SK-N-SH (cell line): ENCODE measurements at places on chromosomes 4 and X.
A peak's percentile ranks its signal among the peaks of the same experiment; 100 is the strongest.

DNA sequence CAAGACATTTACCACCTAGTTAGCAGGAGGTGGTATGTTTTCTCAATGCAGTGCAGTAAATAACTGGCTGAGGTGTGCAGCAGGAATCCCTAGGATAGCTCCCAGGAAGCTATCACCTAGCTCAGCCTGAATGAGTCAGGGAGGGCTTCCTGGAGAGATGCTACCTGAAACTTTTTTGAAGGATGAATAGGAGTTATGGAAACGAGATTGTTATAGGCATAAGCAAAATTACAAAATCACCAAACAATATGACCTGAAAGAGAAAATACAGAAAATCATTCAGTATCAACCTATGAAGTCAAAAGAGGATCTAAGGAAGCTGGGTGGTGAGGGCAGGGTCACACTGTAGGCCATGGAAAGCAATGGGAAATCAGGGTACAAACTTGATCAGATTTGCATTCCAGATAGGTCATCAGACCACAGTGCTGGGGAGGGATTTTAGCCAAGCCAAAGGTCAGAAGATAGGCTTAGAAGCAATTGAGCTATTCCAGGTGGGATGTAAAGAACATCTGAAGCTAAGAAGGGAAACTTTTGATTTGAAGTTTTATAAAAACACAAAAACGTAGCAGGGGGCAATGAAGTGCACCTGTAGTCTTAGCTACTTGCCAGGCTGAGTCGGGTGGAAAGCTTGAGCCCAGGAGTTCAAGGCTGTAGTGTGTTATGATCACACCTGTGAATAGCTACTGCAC lies 11.3 kb downstream of the AREG start:
- DNase-seq = no peak

DNA sequence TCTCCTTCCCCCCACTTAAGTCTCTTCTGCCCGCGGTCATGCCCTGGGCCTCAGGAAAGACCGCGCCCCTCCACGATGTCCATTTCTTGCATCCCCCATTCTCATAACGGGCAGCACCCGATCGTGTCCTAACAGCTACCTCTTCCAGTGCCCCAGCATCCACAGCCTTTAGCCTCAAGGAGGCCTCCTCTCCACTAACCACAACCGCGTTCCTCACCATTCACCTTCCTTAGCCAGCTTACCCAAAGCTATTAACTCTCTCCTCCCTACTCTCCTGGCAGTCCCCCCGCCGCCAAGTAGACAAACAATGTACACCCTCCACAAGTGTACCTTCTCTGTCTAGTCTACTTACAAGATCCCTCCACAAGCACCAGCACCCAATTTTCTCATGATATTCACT lies 58.6 kb upstream of the PAGE5 start:
- DNase-seq = no peak

DNA sequence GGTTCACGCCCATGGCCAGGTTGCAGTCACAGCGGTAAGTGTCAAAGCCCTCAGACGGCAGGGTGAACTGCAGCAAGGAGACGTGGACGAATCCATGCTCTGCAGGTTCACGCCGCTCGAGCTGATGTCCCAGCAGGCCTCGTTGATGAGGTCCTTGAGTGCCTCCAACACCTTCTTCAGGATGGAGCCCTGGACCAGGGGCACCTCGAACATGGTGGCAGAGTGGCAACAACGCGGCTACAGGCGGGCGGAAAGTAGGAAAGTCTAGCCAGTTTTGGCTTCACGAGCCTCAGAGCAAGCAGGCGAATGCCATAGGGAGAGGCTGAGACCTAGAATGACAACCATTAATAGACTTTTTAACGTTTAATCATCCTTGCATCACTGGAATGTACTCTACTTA lies 485.9 kb downstream of the ZNF674 start:
- no peak for DNase-seq

DNA sequence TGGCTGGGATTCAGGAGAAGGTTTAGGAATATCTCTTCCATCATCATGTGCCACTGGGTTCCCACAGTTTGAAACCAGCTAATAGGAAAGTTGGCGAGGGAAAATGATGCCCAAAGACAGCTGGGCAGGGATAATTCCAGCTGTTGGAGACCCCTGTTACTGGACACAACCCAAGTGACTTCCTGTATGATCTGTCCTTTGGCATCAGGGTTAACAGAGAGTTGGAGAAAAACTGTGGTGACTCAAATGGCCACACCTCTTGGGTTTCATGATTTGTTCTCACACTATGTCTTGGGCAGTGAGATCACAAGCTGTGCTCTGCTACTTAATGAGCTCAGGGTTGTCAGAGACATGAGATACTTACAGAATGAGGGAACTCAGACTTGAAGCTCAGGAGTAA lies 3.8 kb downstream of the FGF16 start:
- DNase-seq = no peak

DNA sequence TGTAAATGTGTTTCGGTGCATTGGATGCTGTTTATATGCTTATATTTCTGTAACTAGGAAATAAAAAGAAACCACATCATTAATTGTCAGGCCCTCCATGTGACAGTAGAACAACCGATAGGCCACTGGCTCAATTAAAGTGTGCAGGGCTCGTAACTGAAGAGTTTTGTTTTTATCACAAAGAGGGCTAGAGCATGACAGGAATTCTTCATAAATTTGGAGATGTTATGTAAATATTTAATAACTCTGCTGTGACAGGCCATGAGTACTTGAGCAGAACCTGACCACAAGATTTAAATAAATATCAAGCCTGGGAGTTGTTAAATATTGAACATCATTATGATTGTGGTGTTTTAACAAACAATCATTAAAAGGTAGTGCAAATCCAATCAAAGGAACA lies 55.9 kb downstream of the MID1 start:
- no peak for DNase-seq

- no peak for DNase-seq
Observed at GRCh38 chr4:145808848-145809512, 129.0 kb downstream of the C4orf51 start.

DNA sequence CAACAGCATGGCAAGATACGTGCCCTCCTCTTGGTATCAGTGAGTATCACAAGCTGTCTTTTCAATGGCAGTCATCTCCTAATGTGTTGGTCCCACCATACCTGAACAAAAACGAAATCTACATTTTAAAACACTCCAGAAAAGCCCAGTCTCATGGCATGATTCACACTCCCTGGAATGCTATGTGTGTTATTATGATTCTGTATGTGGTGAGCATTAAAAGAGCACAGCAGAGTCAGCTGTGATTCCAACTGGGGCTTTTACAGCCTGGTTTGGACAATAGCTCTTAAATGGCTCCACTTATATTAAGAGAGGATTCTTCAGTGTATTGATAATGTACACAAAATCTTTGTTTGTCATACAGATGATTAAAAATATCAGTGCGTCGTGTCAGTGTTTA lies 274.1 kb upstream of the GK2 start:
- no peak for DNase-seq

- peak; percentile 11 for DNase-seq
Observed at GRCh38 chrX:6292599-6292998, 63.9 kb upstream of the NLGN4X start.

DNA sequence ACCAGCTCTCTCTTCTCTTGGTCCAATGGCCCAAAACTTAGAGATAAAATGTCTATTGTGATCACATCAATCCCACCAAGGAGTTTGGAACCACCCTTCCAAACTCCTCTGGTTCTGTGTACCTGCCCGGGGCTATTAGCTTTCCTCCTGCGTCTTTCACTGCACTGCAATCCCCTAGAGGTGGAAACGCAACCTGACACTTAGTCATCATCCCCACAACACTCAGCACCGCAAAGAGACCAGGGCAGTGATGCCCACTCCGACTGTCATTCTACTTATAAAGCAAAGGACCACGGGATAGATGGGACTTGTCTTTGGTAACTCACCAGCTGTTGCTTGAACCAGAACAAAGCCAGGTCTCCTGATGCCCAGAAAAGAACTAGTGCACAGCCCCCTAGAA lies 22.0 kb downstream of the AFAP1 start:
- no peak for DNase-seq

DNA sequence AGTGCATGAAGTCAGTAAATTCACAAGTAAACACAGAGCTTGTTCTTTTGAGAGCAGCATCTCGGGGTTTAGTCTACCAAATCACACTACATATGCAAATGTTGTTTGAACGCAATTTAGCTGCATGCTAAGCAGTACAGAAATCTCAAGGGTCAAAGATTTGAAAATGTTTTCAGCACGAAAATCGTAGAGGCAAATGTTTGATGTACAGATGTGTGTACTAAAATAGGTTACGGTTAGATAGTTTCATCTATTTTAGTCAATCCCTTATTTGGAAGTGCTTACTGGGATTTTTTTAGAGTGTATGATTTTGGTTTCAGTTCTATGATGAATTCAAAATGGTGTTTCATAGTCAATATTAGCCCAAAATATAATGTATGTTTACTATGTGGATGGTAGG lies 1928.2 kb upstream of the TENM3 start:
- no peak for DNase-seq

DNA sequence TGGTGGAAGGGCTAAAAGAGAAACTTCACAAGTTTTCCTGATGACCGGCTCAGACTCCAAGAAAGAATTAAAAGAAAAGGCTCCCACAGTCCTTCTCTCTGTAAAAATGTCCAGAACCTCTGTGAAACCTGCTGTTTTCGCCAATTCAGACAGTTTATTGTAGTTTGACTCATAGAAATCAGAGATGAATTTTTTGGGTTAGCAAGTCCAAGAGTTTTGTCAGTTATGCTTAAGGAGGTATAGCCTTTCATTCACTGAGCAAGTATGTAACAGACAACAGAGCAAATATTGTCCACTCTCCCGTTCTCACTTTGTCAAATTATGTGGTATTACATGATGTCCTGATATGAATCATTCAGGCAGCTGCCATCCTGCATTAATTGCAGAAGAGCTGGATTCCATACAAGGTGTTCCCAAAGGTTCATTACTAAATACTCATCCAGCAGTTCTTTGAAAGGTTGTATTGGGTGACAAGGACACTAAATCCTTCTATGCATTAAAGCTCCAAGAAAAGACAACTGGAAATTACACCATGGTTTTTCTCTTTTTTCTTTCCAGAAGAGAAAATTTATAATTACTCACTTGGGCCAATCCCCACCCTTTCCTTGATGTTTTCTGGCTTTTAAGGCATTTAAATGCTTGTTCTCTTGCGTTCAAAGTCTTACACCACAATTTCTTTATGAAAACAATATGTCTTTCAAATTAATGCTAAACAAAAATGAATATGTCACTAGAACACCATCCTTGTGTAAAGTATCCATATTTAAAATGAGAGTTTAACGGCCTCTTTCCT lies 30.0 kb upstream of the PLAC1 start:
- no peak for DNase-seq

DNA sequence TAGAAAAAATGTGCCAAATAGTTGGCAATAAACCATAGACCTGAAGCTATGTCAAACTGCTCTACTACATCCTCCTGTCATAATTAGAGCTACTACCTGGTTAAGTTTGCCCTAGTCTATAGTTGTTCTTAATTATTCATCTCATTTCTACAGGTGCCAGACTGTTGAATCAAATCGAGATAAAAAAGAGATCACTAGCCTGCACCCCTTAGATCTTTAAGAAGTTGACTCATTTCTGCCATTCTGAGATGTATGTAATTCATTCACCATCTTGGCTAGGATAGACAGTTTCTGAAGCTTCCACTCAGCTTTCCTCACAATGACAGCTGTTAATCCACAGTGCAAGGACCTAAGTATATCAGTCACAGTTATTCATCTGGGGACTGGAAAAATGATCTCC lies 452.1 kb upstream of the BOD1L1 start:
- DNase-seq = no peak

DNA sequence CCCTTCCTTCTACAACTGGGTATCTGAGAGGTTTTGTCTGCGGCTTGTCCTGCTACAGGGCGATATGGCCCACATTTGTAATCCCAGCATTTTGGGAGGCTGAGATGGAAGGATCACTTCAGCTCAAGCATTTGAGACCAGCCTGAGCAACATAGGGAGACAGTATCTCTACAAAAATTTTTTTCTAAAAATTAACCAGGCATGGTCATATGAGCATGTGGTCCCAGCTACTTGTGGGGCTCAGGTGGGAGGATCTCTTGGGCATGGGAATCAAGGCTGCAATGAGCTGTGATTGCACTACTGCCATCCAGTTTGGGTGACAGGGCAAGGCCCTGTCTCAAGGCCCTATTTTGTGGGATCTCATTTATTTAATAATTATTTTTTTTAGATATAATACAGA lies 420.6 kb upstream of the PABPC4L start:
- no peak for DNase-seq

DNA sequence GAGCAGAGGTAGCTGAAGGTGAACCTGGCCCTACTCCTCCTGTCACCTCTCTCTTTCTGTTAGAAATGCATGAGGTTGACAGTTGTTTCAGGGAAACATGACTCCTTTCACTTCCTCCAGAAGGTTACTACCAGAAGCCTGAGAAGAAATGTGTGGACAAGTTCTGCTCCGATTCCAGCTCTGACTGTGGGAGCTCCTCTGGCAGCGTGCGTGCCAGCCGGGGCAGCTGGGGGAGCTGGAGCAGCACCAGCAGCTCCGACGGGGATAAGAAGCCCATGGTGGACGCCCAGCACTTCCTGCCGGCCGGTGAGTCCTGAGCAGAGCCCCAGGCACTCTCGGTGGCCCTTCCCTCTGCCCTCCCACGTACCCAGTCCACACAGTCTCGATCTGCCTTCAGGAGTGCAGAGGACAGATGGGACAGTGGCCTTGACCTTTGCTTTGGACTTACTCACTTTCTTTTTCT lies 61.3 kb upstream of the TLR2 start:
- no peak for DNase-seq

DNA sequence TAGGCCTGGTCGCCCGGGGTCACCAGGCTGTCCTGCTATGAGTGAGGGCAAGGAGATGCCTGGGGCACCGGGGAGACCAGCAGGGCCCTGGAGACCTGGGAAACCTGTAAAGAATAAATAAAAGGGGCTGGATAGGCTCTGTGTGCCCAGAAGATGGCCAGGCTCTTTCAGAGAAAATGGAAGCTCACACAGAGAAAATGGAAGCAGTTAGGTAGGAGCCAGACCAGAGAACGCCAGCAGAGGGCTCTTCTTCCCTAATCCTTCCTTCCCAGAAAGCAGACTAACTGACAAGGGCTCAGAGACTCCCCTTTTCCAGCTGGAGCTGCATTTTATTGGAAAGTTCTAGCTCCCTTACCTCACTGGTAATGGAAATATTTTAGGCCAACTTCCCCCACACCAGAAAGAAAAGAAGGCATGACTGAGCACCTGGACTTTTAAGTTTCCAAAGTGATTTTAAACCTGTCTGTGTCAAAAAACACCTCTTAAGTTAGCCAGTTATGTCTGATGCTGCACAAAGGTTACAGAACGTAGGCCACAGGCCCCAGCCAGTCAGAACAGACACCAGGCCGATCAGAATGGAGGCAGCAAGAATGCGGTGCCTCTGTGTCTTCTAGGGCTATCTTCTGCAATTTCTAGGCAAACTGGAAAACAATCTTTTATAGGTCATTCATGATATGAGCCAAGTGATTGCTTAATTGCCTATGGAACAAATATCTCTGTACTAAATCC lies 74.0 kb downstream of the ATG4A start:
- peak; percentile 19 for DNase-seq

DNA sequence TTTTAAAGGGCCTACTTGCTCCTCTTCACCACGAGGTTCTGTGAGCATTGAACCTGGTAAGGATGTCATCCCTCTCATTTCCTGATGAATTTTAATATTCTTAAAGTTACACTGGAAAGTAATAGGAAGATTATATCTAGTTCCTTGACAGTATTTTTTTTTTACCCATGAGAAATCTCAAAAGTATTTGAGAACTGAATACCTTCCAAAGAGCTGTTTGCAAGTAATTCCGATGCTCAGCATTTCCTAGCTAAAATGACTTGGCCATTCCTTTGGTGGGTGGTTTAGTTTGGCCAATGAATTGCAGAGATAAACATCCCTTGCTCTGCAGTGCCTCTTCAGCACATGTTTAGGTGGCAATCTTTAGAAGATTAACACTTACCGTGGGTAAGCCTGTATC lies 110.2 kb upstream of the WDR1 start:
- no peak for DNase-seq
